Urinary bladder (tissue), 4 donors: ENCODE measurements at places on chromosomes 5 and 9. TPM values are rescaled to one million over a fixed set of nuclear protein-coding genes. Genes with fewer than 3 reads are reported as not detected.

IFNA1 gene
- total RNA-seq = not detected

DMRT3 gene
- total RNA-seq = not detected

AQP3 gene
- total RNA-seq = 27.1 TPM

ACTBL2 gene
- total RNA-seq = not detected

- DNase-seq = no peak
Measured at GRCh38 chr9:72280913-72281500, 84.0 kb downstream of the ZFAND5 start.

DNA sequence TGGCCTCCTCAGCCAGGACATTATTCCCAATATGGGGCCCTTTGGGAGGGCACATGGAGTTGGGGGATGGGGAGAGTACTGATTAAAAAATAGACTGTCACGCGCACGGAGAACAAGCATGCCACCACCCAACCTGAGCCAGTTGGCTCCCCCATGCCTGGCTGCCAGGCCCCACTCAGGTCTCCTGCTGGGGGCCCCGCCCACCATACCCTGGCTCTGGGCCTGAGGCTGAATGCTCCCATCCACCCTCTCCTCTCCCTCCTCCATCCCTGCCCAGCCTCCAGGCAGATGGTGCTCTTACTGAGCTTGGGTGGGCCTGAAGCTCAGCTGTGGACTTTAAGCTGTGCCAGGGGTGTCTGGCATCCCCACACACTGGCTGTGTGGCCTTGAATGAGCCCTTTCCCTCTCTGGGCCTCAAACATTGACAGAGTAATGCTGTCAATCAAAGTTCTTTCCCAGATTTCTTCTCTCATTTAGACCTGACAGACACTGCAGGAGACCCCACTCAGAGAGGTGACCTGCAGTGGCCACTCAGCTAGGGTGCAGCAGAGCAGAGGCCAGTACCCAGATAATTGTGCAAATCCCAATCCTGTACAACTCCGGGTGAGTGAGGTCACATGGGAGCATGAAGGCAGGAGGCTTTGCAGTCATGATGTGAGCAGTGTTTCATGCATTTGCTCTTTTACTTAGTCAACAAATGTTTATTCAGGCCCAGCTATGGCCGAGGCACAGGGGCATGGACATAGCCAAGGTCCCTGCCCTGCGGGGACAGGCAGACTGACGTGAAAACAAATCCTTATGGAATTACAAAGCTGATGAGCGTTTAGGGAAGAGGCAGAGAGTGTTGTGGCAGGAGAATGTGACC, 9.8 kb upstream of the SYNPO start:
- no peak for DNase-seq

- no peak for DNase-seq
Measured at GRCh38 chr5:131224387-131225201, 39.3 kb upstream of the CDC42SE2 start.

DNA sequence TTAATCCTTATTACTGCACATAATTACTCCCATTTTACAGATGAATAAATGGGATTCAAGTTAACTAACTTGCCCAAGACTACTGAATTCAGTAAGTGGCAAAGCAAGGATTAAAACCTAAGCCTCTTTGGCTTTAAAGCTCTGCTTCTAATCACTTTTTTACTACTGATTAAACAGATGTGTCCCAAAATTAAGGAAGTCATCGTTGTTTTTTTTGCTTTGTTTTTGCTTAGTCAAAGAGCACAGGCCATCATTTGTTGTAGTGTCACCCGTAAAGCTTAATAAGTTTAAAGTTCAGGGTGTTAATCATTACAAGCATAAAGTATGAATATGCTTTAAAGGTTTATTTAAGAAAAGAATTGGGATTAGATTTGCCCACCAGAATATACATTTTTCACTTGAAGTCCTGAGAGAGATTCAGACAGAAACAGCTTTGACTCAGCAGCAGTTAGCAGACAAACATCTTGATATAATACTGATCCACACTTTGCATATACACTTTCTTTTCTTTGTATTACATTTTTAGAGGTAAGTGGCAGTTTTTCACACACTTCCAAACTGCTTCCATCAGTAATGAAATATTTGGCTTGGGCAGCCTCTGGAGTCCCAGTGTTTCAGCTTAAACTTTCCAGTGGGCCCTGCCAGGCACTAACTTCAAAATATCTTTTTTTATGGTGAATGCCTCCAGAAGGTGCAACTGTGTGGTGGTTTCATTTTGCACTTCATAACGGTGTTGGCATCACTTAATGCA, 52.7 kb downstream of the PIK3R1 start:
- DNase-seq = no peak

- no peak for DNase-seq
Measured at GRCh38 chr5:32505756-32506155, 61.2 kb upstream of the ZFR start.

DNA sequence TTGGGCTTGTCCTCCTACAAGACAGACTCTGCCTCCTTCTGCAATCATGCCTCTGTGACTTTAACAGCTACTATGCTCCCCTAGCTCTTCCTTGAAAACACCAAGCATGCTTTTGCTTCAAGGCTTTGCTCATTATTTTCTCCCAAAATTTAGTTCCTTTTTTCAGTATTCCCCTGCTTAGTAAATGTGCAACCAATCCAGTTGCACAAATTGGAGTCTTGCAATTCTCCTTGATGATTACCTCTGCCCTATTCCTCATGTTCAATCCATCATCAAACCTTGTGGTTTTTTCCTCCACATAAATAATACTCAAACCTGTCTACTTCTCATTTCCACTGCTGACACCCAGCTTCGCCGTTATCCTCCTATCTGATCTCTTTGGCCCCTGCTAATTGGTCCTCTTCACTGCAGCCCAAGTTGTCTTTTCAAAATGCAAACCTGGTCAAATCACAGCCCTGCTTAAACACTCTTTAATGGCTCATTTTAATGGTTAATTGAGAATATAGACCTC, 296.3 kb downstream of the CWC27 start:
- no peak for DNase-seq

GRCh38 chr9:35285731-35286130, 123.9 kb downstream of the UNC13B start:
- no peak for DNase-seq

- no peak for DNase-seq
Measured at GRCh38 chr5:175325681-175326080, 118.3 kb downstream of the DRD1 start.

- DNase-seq = no peak
Measured at GRCh38 chr9:135065151-135065550, 22.3 kb upstream of the OLFM1 start.

GRCh38 chr5:181261320-181262049, 542 bp upstream of the TRIM52 start:
- no peak for DNase-seq

- DNase-seq = no peak
Measured at GRCh38 chr5:79109527-79110492, 1.8 kb upstream of the BHMT start.

DNA sequence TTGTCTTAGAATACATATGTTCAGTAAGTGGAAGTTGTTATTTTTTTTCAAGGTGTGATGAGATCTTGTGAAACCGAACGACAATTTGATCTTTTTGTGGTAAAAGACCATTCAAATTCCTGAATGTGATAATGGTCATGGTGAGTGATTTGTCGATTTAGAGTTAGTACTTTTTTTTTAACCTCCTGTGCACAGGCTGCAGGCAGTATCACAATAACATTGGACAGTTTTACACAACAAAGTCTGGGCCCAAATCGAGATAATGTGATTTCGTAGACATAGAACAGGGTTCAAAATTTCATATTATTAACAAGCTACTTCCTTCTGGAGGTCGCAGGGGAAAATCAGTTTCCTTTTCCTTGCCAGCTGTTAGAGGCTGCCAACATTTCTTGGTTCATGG, 48.6 kb upstream of the C5orf46 start:
- no peak for DNase-seq

DNA sequence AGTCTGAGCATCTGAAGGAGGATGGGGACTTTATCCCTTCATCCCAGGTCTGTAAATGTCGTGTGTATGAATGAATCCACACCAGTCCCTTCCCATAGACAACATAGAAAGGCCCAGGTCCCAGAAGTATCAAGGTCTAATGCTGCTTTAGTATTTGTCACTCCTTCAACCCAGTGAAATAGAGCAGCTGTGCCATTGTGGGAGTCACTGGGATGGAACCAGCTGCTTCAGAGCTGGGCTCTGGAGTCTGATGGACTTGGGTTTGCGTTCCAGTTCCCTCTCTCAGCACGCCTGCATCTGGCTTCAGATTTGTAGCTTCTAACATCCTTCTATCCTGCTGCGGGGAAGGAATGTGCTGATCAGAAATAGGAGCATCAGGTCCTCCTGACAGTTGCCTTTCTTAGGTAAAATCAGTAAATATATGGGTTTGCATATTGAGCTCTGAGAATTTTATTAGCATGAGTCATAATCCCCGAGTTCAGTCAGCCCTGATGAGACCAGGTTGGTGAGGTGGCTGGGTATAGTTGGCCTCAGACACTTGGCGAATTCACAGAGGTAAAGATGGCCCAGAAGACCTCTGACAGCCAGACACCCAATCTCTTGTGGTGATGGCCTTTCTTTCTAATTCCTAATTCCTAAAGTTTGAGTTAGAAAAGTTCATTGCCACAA, 10.1 kb downstream of the ACO1 start:
- no peak for DNase-seq

- DNase-seq = no peak
Measured at GRCh38 chr9:73162987-73163768, 11.5 kb downstream of the ANXA1 start.

DNA sequence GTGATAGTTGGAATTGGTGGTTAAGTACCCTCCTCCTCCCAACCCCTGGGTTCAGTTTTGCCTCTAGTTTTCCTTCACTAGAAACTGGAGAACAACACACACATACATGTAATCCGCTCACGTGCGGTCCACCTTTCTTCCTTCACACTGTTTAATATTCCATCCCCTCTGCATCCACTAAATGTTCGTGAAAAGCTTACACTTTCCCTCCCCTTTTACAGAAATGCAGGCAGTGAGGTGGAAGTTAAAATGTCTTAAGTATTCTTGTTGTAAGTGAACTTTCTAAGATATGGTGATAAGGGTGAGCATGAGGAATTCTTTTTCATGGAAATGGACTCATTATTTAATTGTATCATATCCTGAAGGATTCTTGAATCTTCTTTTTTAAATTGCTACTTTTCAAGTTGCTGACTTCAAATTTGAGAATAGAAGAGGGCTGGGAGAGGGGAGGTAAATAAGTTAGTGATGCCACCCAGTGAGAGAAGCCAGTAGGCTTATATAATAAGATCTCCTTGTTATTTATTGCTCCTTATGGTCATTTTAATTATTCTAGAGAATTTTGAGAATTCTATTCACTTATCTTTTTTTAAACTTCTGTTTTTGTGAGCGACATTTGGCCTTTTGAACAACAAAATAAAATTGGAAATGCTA, 90.2 kb downstream of the TLE4 start:
- no peak for DNase-seq

- no peak for DNase-seq
Measured at GRCh38 chr9:36750630-36751029, 177.9 kb downstream of the MELK start.
